ENCODE measurements at places on chromosomes 11 and 22.

DNA sequence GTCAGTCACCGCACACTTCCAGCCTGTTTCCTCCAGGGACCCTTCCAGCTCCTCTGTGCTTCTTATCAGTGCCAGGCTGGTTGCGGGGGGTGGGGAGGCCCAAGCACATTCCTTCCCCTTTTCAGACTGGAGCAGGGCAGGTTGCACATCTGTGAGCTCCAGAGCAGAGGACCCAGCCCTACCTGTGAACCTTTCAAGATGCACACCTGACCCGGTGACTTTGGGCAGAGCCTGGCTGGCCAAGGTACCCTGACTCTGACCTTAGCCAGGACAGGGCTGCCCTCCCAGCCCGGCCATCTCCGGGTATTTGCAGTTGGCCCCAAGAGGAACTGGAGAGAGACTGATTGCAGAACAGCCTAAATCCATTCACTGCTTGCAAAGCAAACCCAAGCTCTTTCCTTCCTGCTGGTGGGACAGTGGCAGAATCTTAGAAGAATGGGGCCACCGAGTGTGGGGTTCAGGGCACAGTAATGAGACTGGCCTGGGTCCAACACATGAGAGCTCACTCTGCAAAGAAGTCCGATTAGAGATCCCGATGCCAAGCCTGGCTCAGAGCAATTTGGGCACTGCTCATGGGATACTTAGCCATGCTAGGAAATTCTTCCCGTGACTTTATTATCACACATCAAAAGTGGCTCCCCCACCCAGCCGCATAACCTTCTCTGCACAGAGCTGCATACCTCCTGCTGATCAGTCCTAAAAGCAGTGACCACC lies 64.7 kb upstream of the CCND1 start:
- DNase-seq = no peak

- DNase-seq = no peak
Measured at GRCh38 chr22:20621162-20621561, 113.8 kb downstream of the MED15 start.

DNA sequence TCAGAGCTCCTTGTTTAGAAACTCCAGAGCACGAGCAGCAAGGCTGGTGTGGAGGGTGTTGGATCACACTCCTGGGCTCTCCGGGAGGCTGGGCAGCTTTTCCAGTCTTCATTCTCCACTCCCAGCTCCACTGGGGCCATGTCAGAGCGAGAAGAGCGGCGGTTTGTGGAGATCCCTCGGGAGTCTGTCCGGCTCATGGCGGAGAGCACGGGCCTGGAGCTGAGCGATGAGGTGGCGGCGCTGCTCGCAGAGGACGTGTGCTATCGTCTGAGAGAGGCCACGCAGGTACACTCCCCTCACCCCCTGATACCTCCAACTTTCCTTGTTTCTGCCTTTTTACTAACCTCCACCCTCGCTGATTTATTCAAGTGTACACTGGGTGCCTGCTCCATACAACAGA lies 4.5 kb downstream of the TAF6L start:
- DNase-seq = no peak

DNA sequence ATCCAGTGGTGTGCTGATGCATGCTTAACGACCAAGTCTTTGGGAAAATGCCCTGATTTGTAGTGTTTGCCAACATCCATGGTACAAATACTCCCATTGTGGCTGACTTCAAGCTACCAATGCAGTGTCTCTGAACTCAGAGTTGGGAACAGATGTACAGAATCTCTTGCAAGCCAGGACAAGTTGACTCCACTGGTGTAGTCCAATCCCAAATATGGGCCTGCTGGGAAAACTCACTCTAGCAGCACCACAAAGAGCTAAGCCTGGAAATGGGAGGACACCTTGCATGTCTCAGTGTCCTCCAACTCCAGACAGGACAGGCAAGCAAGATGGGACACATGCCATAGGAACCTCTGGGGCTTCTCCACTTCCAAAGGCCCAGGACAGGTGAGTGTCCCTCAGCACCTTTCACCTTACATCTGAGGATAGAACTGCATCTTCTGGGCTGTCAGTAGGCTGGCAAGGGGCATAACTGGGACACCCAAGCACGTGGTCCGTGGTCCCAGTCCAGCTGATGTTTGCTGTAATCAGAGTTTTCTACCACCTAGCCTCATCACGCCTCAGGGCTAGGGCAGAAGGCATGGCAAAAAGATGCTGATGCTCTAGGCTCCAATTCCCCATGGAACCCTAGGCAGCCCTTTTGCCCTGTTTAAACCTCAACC lies 6.5 kb downstream of the LMO1 start:
- DNase-seq = no peak

- peak; percentile 34 for DNase-seq
Measured at GRCh38 chr22:22576244-22576988, 17.4 kb upstream of the PRAME start.

DNA sequence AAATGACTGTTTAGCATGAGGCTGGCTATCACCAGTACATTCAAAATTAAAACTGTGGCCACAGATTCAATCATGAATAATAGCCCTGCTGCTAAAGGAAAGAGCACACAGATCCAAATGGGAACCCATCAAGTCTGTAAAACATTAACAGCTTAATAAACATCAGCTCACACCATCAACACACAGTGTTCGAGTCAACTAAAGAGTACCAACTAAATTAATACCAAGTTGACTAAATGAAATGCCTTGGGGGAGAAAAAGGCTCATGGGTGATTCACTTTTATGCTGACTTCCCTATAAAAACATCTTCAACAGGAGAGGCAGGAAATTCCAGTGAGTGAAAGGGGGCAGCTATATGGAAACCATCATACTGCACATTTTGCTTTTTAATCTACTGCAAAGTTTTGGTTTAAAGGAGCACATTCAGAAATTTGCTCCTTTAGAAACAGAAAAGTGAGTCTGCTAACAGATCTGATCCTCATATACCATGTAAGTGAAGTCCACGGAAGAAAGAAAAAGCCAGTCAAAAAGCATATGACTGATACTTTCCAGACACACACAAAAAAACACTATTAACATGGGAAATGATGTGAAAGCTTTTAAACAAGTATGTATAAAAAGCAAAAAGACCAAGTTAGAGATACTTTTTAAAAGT lies 16.3 kb downstream of the LGR4 start:
- DNase-seq = no peak

- DNase-seq = no peak
Measured at GRCh38 chr11:123143921-123144320, 51.1 kb downstream of the CLMP start.

- no peak for DNase-seq
Measured at GRCh38 chr22:46866591-46866990, 104.1 kb downstream of the TBC1D22A start.

GRCh38 chr22:41625577-41625976 lies 4.5 kb downstream of the XRCC6 start:
- no peak for DNase-seq

- no peak for DNase-seq
Measured at GRCh38 chr11:7840578-7840977, 43.8 kb upstream of the OR5P2 start.

DNA sequence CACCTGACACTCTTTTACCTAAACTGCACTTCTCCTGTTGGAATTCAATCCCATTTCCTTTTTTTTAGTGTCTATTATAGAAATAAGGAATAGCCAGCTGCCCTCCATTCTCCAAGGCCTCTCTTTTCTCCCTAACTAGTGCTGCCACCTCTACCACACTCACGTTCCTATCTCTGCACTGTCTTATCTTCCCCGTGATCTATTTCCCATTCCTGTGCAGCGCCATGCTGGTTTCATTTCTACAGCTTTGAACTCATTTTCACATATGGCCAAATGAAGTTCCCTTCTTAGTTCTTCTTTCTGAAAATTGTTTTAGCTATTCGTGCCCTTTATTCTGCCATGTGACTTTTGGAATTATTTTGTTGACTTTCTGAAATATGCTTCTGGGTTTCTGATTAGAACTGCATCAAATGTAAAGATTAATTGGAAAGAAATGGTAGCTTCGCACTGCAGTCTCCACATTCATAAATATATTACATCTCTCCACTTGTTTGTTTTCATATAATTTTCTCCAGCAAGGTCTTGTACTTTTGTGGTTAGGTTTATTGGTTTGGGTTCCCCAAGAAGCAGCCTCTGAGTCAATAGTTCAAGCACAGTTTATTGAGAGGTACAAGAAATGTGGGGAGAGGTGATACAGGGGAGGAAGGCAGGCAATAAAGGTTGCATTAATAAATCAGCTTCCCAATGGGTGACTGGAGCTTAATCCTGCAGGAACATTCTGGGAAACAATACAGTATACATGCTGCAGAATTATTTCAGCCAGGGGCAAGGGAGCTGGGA lies 43.7 kb upstream of the DRD2 start:
- no peak for DNase-seq

GRCh38 chr11:32526760-32527159 lies 56.9 kb upstream of the EIF3M start:
- DNase-seq = no peak

- DNase-seq = no peak
Measured at GRCh38 chr11:121213362-121213893, 79.1 kb upstream of the SC5D start.

- DNase-seq = no peak
Measured at GRCh38 chr11:26901162-26901561, 92.8 kb upstream of the FIBIN start.

DNA sequence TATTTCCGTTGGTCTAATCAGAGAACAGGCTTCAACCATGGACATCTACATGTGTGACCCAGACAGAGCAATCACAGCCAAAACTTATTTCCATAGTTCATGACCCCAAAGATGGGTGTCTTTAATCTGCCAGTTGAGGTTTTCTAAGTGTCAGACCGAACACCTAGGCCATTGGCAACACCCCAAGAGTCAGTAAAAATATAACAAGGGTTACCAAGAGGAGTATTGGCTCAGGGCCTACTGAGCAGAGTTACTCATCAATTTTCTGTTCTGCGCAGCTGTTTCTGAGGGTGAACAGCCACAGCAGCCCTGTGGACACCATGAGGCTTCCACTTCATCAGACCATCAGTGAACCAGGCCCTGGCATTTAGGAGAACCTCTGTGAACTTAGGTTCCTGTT lies 18.8 kb downstream of the GUCD1 start:
- DNase-seq = no peak

DNA sequence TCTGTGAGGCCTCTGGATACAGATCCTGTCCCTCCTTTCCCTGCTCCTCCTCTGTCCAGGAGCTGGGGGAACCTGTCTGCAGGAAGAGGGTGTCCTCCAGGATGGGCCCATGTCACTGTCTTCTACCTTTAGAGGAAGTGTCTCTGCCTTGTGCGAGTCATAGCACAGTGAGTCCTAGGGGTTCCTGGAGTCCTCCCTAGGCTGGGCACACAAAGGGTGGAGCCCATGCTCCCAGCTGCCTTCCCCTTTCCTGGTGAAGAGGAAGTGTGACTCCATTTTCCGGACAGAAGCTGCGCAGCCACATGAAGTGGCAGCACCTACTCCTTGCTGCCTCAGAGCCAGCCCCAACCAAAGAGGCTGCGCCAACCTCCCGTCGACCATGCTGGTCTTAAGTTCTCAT lies 112.2 kb downstream of the CTTN start:
- DNase-seq = no peak

- peak; percentile 23 for DNase-seq
Measured at GRCh38 chr22:26589367-26589844, 526 bp downstream of the TPST2 start.

- no peak for DNase-seq
Measured at GRCh38 chr11:21572210-21572609, 620.7 kb upstream of the ANO5 start.
